Endothelial cell of umbilical vein (primary cell): ENCODE measurements at places on chromosomes 13 and 19.

GRCh38 chr19:8697671-8698432 lies 743 bp downstream of the ACTL9 start:
- no peaks in the 10 kb centered on the region for H3K4me1 ChIP-seq
- no peak overlapping the region for H3K4me3 ChIP-seq
- no peaks in the 10 kb centered on the region for H3K36me3 ChIP-seq
- H3K27me3 ChIP-seq, result no peaks in the 10 kb centered on the region

- DNase-seq, result no peak
- H3K36me3 ChIP-seq, result no peaks in the 10 kb centered on the region
- H3K27ac ChIP-seq, result no peak overlapping the region
- peaks cover 33% of the 10 kb centered on the region for H3K4me1 ChIP-seq
- H3K27me3 ChIP-seq, result peaks cover 9% of the 10 kb centered on the region
- H3K4me3 ChIP-seq, result no peak overlapping the region
Observed at GRCh38 chr13:48231933-48232332, 1.1 kb upstream of the ITM2B start.

GRCh38 chr19:17205237-17206140 lies 9.7 kb upstream of the USE1 start:
- H3K27me3 ChIP-seq, result no peaks in the 10 kb centered on the region
- peaks cover 60% of the 10 kb centered on the region for H3K36me3 ChIP-seq
- DNase-seq, result peak; percentile 50
- peaks cover 6% of the 10 kb centered on the region for H3K4me1 ChIP-seq
- H3K4me3 ChIP-seq, result no peak overlapping the region
- H3K27ac ChIP-seq, result no peak overlapping the region

GRCh38 chr13:98251708-98252107 lies 74.6 kb upstream of the RNF113B start:
- no peak for DNase-seq
- no peak overlapping the region for H3K4me3 ChIP-seq
- no peaks in the 10 kb centered on the region for H3K36me3 ChIP-seq
- no peaks in the 10 kb centered on the region for H3K27me3 ChIP-seq
